ENCODE measurements at places on chromosomes 11 and 22.

DNA sequence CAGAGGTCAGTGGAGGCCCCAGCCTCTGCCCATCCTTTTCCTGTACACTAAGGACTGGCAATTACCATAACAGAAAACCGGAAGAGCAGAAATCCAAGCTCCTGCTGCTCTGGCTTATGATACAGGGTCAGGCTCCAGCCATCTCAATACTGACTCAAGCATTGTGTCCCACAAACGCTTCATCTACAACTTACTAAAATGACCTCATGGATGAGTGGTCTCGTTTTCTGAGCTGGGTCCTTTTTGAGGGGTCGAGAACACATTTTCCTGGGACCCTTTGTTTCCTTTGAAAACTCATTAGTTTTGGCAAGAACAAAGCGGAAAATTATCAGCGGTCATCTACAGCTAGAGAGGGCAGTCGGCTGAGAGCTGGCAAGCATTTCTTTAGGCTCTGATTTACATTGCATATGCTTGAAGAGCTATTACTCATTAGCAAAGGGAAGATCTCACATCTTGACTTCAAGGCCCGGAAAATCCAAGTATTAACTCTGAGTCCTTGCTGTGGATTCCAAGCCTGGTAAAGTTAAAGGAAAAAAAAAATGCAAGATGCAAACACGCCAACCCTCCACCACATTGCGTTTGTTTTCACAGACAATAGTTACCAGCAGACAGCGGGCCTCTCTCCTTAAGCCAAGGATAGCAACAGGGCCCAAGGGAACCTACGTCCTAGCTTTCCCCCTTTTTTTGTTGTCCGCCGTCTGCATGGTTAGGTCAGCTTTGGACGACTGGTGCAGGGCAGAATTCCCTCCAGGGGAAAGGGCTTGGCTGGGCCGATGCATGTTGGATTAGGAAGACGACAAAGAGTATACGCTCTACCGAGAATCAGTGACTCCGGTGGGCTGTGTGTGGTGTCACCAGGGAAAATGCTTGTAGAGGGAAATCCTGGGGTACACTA, 1.8 kb downstream of the TESMIN start:
- no peak for DNase-seq

- no peak for DNase-seq
Observed at GRCh38 chr11:9726321-9727022, 62.6 kb downstream of the SWAP70 start.

GRCh38 chr22:48576333-48577013, 1251.2 kb downstream of the BRD1 start:
- DNase-seq: no peak

GRCh38 chr11:133896642-133897330, 51.5 kb upstream of the SPATA19 start:
- no peak for DNase-seq
